CD4-positive, alpha-beta T cell treated with Interleukin-4 for 1 hour (primary cell): ENCODE measurements at places on chromosomes 3 and 15.

GRCh38 chr3:184982076-184982475, 170.1 kb downstream of the VPS8 start:
- no peak for DNase-seq

- no peak for DNase-seq
Observed at GRCh38 chr15:99632521-99632920, 66.7 kb downstream of the MEF2A start.

GRCh38 chr3:134080761-134081160, 51.0 kb upstream of the SLCO2A1 start:
- DNase-seq, result no peak

GRCh38 chr3:141129049-141129448, 77.9 kb downstream of the SPSB4 start:
- no peak for DNase-seq

DNA sequence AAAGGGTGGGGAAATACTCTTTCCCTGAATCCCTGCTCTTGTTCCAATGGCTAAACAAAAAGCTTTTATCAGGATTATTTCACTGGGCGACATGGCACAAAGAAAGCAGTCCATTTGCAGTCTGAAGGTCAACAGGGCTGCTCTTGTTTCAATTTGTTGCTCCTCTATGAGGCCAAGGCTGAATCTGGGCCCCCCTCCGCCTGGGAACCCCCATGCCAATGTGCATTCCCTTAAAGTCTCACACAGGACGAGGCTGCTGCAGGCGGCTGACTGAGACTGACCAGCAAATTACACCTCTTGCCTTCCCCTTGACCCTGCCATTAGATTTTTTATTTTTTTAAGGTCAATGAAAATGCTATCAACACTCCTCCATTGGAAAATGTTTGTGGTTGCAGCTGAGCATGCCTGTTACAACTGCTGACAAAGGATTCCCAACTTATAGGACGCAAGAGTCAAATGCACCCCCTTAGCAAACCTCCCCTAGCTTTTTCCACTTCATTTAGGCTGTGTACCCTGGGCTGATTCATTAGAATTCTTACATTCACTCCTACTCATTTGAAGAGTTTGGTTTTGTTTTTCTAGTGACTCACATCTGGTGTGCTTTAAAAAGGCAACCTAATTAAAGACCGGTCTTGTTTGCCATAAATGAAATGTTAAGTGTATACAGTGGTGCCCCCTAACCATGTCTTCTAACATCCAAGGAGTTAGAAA, 60.8 kb upstream of the ARHGEF3 start:
- no peak for DNase-seq

DNA sequence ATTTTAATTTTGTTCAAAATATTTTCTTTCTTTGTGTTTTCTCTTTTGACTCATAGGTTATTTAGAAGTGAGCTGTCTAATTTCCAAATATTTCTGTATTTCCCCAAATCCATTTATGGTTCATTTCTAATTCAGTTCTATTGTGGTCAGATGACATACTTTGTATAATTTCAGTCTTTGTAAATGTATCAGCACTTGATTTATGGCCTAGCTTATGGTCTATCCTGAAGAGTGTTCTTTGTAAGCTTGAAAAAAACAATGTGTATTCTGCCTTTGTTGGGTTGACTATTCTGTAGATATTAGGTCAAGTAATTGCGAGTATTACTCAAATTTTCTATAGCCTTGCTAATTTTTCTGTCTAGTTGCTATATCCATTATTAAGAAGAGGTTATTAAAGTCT, 311.2 kb downstream of the OCA2 start:
- no peak for DNase-seq
